ENCODE measurements at places on chromosomes 11 and 22.

GRCh38 chr11:119422809-119423508 lies at the start of gene THY1:
THY1 (minus strand) TSS chr11:119423172; CDS start chr11:119420905, 2,267 bp downstream.
- DNase-seq = no peak

GRCh38 chr22:48369789-48370507 lies 1457.7 kb downstream of the BRD1 start:
- no peak for DNase-seq

DNA sequence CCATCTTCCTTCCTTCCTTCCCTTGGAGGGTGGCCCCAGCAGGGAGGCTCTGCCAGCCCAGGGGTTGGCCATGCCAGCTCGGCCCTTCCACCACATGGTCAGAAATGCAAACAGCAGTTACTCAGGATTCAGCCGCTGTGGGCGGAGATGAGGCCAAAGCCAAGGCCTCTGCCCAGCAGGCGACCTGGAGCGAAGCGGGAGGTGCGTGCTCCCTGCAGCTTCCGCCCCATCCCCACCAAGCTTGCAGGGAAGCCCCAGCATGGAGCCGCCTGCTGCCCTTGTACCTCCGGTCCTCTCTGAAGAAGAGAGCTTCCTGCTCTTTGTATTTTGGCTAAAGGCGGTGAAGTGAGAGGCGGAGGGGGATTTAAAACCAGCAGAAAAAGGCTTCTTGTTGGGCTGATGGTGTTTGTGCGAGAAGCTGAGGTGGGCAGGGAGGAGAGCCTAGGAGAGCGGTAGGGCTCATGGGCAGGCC lies 50.4 kb downstream of the ANO1 start:
- DNase-seq = no peak

GRCh38 chr11:82826526-82826925 lies 73.7 kb downstream of the PRCP start:
- no peak for DNase-seq

- no peak for DNase-seq
Observed at GRCh38 chr22:47398491-47398890, 636.0 kb downstream of the TBC1D22A start.

DNA sequence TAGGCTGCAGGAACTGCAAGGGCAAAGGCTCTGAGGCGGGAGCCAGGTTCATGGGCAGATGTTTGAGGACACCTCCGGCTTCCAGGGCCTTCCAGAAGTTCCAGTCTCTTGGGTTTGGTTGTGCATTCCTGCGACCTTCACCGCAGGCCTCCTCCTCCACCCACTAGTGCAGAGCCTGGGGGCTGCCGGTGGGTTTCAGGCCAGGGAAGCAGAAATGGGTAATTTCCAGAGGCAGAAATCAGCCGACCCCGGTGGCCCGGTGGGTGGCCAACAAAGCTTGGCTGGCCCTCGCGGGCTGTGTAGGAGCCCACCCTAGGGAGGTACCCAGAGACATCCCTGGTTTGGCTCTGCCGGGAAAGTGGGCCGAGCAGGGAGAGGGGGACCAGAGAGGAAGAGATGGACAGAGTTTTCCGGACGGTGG lies 417 bp upstream of the PHETA2 start:
- no peak for DNase-seq

DNA sequence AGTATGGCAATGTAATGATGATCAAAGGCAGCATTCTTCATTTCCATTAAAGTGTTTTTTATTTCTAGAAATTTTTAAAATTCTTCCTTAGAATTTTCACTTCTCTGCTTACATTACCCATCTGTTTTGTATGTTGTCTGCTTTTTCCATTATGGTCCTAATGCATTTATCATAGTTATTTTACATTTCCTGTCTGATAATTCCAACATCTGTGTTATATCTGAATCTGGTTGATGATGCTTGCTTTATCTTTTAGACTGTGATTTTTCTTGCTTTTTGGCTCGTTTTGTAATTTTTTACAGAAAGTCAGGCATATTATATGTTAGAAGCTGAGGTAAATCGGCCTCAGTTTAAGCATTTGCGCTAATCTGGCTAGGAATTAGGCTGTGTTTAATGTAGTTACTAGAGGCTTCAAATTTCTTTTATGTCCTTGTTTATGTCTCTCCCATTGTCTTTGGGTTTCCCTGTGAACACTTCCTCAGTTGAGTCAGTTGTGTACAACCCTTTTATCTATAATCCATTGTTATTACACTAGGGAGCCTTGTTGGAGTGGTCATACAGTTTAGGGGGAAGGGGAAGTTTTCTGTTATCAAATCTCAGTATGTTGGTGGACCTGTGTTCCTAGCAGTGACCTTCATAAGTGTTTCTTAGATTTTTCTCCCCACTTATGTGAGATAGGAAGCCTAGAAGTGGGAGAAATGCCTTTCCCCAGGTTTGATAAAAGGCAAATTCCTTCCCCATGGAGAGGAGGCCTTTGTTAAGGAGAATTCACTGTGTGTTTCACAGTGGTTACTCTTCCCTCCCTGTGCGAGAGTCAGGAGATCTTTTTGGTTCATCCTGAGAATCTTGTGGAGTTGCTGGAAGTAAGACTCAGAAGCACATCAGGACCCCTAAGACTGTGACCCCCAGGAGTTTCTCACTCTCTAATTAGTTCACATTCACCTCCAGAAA lies 437.5 kb downstream of the INSC start:
- no peak for DNase-seq

- DNase-seq = peak; percentile 63
Observed at GRCh38 chr22:42856179-42856864, 751 bp downstream of the ARFGAP3 start.

GRCh38 chr22:38017272-38017920 lies 33.0 kb upstream of the SOX10 start:
- no peak for DNase-seq

DNA sequence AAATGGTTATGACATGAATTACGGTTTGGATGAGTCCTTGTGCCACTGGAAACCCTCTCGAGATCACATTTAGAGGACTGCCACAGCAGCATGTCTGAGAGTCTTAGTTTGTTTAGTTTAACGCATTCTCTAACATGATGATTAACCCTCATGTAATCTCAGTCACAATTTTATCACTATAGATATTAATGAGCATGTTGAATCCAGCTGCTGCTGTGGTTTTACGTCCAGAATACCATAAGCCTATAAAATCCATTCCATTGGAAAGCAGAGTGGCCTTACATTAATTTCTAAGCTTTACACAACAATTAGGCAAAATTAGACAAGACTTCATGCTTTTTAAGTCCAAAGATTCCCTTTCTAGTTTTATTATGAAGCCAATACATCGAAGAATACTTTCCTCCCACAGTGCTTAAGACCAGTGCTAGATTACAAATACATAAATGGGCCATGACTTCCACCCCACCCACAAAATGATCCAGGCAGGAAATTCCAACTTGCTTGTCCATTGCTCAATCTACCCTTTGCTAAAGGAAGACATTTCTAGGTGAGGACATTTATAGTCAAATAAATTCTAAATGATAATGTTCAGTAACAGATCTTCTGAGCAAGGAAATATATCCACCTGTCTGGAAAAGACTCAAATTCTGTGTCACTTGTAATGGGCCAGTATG lies 3.5 kb upstream of the ELMOD1 start:
- no peak for DNase-seq

- DNase-seq = no peak
Observed at GRCh38 chr11:8096575-8096974, 15.6 kb downstream of the TUB start.

Data from NK-92 treated with Interleukin-12 subunit alpha and Interleukin-12 subunit beta, amount 100 ng/mL, for 24 hours (cell line).